Effector CD4-positive, alpha-beta T cell (primary cell): ENCODE measurements at places on chromosomes 7 and 10.

DNA sequence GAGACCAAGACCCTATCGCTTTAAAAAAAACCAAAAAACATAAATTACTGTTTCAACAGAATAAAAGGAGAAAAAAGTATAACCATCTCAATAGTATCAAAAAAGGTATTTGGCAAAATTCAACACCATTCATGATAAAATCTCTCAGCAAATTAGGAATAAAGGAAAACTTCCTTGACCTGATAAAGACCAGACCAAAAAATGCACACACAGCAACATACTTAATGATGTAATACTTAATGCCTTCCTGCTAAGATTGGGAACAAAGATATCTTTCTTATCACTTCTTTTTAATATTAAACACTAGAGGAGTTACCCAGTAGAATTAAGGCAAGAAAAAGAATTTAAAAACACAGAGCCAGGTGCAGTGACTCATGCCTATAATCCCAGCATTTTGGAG lies 79.3 kb downstream of the CNOT4 start:
- DNase-seq, result no peak

DNA sequence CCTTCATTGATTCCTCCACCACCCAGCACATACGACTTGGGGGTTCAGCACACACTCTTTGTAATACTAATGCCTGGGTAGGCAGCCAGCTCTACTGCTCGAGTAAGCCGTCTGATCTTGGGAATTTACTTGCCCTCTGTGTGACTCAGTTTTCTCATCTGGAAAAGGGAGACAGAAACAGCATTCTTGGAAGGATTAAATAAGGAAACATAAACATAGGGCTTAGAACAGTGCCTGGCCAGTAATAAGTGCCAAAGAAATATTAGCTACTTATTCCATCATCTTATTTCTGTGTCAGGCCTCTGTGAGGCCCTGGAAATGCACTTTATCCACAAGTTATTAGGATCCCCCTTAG lies 130.1 kb downstream of the TNS3 start:
- no peak for DNase-seq

GRCh38 chr10:82358486-82359099 lies 483.6 kb downstream of the NRG3 start:
- DNase-seq, result no peak

DNA sequence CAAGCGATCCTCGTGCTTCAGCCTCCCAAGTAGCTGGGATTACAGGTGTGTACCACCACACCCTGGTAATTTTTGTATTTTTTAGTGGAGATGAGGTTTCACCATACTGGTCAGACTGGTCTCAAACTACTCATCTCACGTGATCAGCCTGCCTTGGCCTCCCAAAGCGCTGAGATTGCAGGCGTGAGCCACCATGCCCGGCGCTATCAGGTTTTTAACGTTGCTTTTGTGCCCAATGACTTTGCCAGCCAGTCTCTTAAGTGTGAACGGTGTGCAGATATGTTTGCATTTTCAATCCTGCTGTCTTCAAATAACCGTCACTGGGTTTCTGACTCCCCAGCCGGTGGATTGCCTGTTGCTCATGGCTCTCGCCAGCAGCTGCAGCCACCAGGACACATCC lies 201.8 kb upstream of the PPP2R2D start:
- DNase-seq, result no peak

DNA sequence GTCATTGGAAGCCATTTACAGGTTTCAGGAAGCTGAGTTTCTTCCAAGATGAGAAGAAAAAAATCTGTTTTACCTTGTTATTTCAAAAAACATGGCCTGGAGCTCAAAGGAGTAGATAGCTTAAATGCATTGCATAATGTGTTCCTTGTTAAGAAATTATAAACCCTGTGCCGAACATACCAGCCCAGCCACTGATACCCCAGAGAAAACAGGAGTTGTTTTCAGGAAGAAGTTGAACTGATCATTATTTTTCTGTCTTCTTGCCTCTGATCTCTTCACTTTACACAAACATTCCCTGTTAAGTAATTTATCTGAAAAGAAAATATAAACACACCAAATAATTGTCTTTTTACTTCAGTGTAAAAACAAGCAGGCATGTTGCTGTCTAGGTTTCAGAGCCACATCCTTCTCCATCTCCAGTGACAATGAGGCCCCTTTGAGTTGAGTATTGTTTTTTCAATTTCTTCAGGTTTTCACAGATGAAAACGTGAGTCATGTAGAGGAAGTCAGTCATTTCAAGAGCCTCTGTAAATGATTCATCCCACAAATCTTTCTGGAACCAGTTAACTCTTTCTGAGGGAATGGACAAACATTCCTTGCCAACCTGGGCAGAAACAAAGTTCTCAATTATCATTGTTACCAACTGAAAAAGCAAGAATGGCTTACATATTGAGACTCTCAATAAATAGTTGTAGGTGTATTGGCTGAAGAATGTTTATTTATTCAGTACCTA lies 244.2 kb downstream of the IPMK start:
- DNase-seq, result no peak

DNA sequence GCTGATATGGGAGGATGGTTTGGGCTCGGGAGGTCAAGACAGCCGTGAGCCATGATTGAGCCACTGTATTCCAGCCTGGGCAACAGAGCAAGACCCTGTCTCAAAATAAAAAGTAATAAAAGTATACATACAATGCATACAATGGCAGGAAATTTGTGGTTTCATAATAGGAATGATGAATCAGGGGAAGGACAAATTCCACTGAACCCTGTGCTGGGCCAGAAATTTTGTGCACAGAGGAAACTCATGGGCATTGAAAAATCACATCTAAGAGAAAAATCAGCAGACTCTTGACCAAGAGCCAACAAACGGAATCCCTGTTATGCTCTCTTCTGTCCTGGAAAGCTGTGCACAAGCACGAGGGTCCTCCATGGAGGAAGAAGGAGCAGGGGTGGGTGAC lies 35.1 kb downstream of the SEM1 start:
- DNase-seq, result no peak
